ENCODE measurements at places on chromosomes 3 and 15. TPM values are rescaled to one million over a fixed set of nuclear protein-coding genes. Genes with fewer than 3 reads are reported as not detected.

DNA sequence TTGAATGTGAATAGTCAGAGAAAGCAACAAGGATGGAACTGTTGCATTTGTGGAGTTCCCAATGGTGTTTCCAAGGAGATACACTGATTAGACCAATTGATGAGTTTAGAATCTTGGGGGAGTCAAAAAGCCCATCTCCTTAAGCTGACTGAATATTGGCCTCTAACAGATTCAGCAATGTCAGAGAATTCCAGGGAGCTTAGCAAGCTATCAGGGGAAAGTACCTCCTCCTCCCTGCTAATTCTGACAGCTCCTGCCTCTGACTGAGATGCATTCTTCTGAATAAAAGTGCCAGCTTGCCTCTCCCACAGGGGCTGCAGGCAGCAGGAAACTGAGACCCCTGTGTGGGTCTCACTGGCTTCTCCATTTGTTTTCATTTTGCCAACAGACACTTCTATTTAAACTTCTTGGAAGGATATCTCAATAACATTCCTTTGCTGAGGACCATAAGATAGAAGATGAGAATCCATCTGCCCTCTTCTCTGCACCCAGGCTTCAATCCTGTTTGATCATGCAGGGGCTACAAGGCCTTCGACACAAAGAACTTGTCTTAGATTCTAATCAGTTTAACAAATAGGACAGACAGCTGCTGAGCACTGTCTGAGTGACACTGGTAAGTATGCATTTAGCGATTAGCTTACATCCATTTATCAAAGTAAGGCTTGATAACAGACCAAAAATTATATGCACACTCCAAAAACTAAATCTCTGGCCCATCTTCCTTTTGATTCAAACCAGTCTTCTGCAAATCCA lies 1080.8 kb downstream of the TUSC7 start:
- DNase-seq = no peak

DNA sequence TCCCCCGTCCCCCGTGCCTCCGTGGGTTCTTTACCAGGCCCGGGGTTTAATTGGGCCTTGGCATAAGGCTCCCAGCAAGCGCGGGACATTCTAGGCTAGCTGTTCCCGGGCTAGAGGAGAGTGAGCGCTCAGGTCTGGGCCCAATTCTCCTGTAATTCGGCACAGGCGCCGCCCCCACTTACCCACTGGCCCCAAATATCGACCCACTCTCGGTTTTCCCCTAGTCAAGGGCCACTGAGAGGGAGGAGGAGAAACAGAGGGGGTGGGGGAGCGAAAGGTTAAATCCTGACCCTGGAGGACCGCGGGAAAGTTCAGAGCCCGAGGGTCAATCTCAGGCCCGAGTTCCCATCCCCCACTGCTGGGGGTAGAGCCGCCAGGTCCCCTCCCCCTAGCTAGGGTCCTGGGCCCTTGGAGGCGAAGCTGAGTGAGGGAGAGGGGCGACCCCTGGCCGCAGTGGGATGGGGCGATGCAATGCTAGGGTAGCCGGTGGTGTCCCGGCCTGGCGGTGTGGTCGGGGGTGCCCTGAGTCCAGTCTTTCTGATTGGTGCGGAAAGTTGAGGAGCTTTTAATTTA lies 8.5 kb upstream of the ONECUT1 start:
- DNase-seq = no peak

GRCh38 chr3:152176998-152177397 lies 91.7 kb upstream of the MBNL1 start:
- no peak for DNase-seq

- DNase-seq = no peak
Measured at GRCh38 chr3:139252719-139253118, 91.1 kb upstream of the MRPS22 start.

- DNase-seq = no peak
Measured at GRCh38 chr3:101687142-101687931, 819 bp upstream of the RPL24 start.

- no peak for DNase-seq
Measured at GRCh38 chr3:177197727-177198460, 612 bp upstream of the TBL1XR1 start.

- no peak for DNase-seq
Measured at GRCh38 chr3:24410860-24411259, 83.8 kb downstream of the THRB start.

DNA sequence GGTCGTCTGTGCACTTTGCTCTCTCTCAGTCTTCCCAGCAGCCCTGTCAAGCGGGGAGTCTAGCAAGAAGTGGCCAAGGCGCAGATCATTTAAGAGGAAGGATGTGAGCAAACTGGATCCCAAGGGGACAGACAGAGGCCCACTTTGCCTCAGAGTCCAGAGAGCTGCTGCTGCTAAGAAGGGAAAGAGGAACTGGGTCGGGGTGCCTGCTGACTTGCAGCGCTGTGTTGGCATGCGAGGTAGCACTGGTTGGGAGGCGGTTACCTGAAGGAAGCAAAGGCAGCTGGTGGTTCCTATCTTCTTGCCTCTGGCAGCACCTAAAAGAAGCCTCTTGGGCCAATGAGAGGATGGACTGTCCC lies 28.1 kb downstream of the SMAD3 start:
- no peak for DNase-seq

- DNase-seq = no peak
Measured at GRCh38 chr3:143362115-143362991, 242.8 kb downstream of the CHST2 start.

DNA sequence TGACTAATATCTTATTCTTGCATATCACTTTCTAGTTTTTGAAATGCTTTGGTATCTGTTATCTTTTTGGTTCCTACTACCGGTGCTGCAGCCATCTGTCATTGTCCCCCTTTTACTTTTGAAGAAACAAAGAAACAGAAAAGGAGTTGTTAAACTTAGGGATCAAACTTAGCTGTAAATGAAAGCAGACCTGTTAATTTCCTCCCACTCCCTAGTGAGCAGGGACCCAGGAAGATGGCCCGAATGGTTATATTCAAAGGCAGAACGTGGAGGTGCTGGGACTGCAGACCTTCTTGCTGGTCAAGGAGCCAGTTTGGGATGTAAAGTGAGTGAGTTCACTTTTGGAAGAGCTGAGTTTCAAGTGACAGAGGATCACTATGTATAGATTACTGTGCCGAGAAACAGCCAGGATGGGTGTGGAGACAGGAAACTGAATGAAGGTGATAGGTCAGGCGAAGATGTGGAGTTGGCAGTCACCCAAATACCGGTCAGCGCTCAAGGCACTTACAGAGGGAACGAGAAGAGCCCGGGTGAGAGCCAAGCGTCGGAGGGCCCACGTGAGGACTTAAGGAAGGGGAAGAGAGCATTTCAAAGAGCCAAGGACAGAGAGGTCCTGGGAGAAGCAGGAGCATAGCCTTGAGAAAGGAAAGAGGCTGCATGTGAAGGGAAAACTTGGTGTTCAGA lies 20.1 kb downstream of the KBTBD8 start:
- no peak for DNase-seq

- DNase-seq = no peak
Measured at GRCh38 chr3:52090131-52090932, 34.0 kb upstream of the DUSP7 start.

GRCh38 chr3:46215810-46216414 lies 7.8 kb upstream of the CCR1 start:
- DNase-seq = no peak

- DNase-seq = no peak
Measured at GRCh38 chr3:69925506-69925905, 74.0 kb upstream of the SAMMSON start.

DNA sequence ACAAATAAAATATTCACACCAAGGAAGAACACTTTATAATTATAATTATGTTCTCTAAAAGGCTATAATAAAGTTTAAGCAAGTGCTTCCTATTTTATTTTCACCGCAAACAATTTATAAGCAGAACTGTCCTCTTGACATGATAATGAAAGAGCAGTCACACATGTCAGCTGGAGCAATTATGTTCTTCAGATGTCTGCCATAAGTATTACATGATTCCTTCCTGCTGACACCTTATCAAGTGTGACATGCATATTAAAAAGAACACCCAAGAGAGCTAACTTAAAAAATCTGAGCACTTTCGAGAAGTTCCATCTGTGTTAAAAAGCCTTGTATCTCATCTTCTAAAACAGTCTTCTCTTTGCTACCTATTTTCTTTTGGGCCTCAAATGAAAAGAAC lies 249.5 kb downstream of the SQOR start:
- DNase-seq = no peak

GRCh38 chr3:67228136-67228535 lies 230.0 kb downstream of the KBTBD8 start:
- no peak for DNase-seq

DNA sequence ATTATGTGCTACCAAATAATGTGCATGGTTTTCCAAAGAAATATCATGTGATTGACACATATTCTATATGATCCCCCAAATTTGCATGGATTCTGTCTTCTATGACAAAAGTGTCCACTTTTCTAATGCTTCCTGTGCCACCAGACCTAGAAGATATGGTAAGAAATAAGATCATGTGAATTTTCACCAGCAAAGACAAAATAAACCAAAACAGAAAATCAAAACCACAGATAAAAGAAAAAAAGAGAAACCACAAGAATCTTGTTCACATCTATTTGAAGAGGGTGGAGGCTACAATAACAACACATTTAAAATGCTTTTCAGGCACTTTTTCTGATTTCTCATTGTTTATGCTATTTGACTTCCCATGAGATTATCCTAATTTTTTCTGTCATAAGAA lies 303.4 kb downstream of the DIPK2A start:
- DNase-seq = no peak

GRCh38 chr15:98120561-98120960 lies 160.1 kb downstream of the ARRDC4 start:
- DNase-seq = no peak

Gene HDDC3
- 24.2 TPM for polyA plus RNA-seq

Gene WDR48
- 18.0 TPM for polyA plus RNA-seq

Gene ARL13B
- polyA plus RNA-seq = 6.4 TPM

Gene GADL1
- polyA plus RNA-seq = not detected

Gene WNT5A
- 30.7 TPM for polyA plus RNA-seq

Gene SH2D7
- not detected for polyA plus RNA-seq

Gene RASL12
- not detected for polyA plus RNA-seq

Gene AADAC
- 3.5 TPM for polyA plus RNA-seq

Gene TMEM202
- not detected for polyA plus RNA-seq

Data from SK-N-SH (cell line).